ENCODE measurements at places on chromosomes 5 and 9.

- no peak for DNase-seq
Observed at GRCh38 chr5:56814361-56814962, 887 bp upstream of the MAP3K1 start.

- DNase-seq = peak; percentile 19
Observed at GRCh38 chr9:19130436-19130835, 3.1 kb upstream of the PLIN2 start.

DNA sequence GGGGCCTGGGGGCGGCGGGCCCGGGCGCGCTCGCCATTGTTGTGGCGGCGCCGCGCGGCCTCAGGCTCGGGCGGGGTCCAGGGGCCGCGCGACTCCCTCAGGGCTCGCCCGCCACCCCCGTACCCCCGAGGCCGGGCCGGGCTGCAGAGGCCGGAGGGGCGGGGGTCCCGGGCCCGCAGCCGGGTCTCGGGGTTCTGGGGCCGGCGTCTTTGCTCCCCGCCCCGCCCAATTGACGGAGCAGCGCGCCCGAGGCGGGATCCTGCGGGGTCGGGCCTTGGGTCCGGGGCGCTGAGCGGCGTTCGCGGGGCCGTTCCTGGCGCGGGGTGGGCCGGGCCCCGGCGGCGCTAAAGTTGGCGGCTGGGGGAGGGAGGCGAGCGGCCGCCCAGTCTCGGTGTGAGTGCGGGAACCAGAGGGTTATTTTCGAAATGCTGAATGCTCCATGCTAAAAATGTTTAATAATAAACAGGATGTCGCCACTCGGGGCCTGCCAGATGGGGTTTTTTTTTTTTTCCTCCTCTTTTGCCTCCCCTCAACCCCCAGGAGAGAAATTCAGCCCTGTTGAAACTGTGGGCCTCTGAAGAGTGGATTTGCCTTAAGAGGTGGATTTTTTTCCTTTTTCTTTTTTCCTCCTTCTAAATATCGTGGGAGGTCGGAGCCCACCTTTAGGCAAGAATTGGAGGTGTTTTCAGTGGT lies 724 bp downstream of the PRRC2B start:
- no peak for DNase-seq

DNA sequence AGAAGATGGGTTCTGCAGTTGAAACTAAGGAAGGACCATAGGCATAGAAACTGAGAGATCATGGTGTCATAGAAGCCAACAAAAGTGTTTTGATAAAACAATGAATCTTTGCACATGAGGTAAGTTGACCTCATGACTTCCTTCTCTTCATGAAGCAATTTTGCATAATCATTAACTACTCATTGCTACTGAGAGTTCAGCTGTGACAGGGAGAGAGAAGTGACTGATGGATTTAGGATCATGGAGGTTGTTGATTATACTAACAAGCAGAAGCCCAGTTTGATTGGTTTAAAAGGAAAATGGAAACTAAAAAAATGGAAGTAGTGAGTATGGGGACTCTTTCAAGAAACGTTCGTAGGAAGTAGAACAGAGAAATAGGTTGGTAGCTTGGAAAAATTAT lies 51.2 kb downstream of the PARP8 start:
- DNase-seq = no peak

DNA sequence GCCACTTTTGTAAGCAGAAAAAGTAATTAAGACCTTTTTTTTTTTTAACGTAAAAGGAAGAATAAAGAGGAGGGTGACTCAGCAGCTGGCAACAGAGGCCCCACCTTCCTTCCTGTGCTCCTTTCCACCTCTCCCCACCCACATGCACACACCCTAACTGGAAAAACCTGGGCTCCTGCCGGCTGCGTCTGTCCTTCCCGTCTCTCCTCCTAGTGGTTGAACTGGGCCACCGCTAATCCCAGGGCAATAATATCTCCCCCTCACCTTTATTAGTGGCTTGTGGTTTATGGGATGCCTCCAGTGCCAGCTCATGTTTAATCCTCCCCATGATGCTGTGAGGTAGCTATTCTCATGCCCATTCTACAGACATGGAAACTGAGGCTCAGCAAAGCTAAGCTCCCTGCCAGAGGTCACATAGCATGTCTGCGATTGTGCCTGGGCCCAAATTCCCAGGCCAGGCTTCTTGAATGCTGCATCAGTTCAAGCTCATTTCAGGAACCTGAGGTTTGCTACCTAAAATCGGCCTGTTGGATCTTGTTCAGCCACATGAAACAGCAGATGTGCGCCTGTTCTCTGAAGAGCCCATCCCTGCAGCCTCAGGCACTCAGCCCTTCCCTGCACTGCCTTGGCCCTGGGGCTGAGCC lies 60.9 kb upstream of the IL17B start:
- DNase-seq = peak; percentile 65

Data from NCI-H510A (cell line).